Ascending aorta (tissue), 2 donors: ENCODE measurements at places on chromosomes 1 and 21.

DNA sequence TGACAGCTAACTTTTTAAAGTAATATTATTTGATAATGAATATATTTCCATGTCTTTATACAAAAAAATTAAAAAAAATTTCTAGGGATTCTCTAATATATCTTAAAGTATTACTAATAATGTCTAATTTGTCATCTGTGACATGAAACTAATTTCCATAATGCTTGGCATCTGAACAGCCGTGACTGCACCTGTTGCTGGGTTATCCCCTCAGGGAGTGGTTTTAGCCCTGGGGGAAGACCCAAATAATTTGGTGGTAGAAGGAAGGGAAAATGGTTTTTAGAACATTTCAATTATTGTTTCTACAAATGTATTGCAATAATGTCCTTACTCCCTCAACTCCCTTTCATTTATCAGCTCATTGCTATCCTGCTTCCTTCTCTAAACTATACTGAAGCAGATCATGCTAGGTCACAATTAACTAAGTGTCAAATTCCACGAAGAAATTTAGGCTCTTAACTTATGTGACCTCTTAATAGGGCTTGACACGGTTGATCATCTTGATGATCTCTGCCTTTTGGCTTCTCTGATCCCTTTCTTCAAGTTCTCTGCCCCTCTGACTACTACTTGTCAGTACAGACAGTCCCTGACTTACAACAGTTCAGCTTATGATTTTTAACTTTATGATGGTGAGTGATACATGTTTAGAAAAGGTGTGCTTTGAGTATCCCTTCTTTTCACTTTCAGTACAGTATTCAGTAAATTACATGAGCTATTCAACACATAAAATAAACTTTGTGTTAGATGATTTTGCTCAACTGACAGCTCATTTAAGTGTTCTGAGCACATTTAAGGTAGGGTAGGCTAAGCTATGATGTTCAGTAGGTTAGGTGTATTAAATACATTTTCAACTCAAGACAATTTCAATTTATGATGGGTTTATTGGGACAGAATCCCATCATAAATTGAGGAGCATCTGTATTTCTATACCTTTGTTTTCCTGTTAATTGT is 26.4 kb upstream of the DPH5 start:
- DNase-seq = no peak

- DNase-seq = no peak
These were observed 55.8 kb downstream of the IARS2 start for GRCh38 chr1:220149742-220150141.

DNA sequence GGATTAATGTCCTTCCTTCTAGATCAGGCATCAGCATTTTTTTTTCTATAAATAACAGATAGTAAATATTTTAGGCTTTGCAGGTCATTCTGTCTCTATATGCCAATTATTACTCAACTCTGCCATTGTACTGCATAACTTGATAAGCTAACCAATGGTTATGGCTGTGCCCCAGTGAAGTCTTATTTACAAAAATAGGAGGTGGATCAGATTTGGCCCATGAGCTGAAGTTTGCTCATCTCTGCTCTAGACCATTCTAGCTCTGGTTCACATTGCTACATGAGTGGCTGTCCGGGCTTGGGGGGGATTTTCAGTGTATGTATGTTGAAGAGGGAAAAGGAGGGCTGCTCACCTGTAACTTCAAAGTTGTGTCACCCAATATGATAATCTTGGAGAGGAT is 10.1 kb downstream of the RAB7B start:
- no peak for DNase-seq

GRCh38 chr1:46221749-46222148 is 18.6 kb downstream of the LURAP1 start:
- DNase-seq = no peak

- DNase-seq = no peak
These were observed 1212.3 kb upstream of the NCAM2 start for GRCh38 chr21:19785941-19786340.

GRCh38 chr1:73784026-73784425 is 413.9 kb downstream of the LRRIQ3 start:
- no peak for DNase-seq

DNA sequence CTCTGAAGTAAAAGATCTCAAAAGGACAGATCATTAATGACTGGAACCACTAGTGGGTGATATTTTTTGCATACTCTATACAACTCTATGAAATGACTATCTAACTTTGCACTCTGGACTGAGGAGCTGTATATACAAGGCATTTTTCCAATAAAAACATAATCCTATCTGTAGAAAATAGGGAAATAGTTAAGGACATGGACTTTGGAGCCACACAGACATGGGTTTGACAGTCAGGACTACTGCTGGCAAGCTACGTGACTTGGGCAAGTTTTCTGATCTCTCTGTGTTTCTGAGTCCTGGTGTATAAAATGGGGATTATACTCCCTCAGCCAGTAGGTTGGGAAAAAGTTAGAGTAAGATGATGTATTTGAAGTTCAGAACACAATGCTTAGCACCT is 20.9 kb upstream of the HSD3B2 start:
- DNase-seq = no peak

GRCh38 chr1:108841703-108842102 is 15.2 kb downstream of the AKNAD1 start:
- no peak for DNase-seq

- no peak for DNase-seq
These were observed 19.7 kb downstream of the RNF220 start for GRCh38 chr1:44424747-44425146.

DNA sequence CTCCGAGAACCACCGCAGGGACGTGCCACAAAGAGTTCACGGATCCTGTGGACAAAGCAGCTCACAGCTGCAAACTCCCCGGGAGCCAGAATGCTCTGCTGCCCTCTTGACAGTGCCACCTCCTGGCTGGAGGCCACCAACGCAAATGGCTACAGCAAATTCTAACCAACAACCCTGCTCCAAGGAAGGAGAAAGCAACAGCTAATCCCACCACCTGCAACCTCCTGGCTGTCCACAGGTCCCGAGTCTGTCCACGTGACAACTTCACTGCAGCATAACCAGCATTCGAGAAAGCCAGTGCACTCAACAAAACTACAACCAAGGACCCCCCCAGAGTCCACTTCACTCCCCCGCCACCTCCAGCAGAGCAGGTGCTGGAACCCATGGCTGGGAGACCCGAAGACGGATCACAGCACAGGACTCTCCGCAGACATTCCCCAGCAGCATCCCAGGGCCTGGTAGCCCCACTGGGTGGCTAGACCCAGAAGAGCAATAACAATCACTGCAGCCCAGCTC is 17.3 kb downstream of the POFUT2 start:
- DNase-seq = peak; percentile 45

DNA sequence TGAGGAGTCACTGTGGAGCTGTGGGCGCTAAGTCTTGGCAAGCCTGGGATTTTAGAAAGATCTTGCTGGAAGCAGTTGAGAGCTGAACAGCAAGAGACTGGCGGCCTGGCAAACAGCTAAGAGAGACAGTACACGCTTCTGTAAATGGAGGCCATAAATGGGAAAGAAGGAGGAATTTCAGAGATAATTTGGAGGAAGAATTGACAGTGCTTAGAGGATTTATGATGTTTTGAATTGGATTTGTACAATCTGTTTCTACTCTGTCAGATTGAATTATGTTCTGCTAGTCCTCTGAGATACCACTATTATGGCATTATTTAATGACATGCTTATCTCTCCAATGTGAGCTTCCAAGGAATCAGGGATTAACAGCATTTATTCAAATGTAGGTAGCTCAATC is 50.1 kb downstream of the ABCA4 start:
- DNase-seq = no peak

GRCh38 chr1:35431173-35431599 is 126.0 kb downstream of the KIAA0319L start:
- no peak for DNase-seq

GRCh38 chr1:21814241-21814918 is 2.3 kb downstream of the LDLRAD2 start:
- no peak for DNase-seq

DNA sequence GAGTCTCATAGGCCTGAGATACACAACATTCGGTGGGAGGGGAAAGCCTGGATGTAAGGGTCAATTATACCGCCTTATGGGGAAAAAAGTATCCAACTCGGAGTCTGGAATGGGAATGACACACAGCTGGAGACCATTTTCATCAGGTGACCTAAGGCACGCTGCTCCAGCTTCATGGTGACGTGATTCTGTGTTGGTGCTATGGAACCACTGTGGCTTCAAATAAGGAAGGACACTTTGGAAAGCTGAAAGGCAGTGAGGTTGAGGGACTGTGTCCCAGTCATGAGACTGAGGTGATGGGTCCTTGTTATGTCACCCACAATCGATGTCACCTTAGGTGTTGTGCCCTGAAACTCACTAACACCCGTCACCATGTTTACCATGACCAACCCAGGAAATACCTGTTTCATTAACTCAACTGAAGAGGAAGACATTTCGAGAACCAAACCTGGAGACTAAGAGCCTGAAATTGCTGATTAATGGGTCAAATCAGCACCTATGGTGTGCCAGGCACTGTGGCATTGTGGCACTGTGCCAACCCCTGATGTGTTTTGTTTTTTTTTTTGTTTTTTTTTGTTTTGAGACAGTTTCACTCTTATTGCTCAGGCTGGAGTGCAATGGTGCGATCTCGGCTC is 54.5 kb downstream of the IRF2BP2 start:
- no peak for DNase-seq

GRCh38 chr1:185059950-185060571 is 14.7 kb downstream of the RNF2 start:
- DNase-seq = no peak

- DNase-seq = no peak
These were observed 65.3 kb upstream of the TENT5C start for GRCh38 chr1:117540532-117540931.

- DNase-seq = no peak
These were observed 348.5 kb downstream of the TGFB2 start for GRCh38 chr1:218693599-218693998.

- no peak for DNase-seq
These were observed 1.8 kb upstream of the DUSP12 start for GRCh38 chr1:161747801-161748200.
